ENCODE measurements at places on chromosomes 16 and 17. TPM values are rescaled to one million over a fixed set of nuclear protein-coding genes. Genes with fewer than 3 reads are reported as not detected.

GRCh38 chr16:51152691-51153576, 1.9 kb upstream of the SALL1 start:
- no peak for DNase-seq
- peaks cover 15% of the 10 kb centered on the region for H3K4me1 ChIP-seq
- H3K36me3 ChIP-seq = no peaks in the 10 kb centered on the region
- peaks cover 69% of the 10 kb centered on the region for H3K27me3 ChIP-seq
- H3K27ac ChIP-seq = no peak overlapping the region

DNA sequence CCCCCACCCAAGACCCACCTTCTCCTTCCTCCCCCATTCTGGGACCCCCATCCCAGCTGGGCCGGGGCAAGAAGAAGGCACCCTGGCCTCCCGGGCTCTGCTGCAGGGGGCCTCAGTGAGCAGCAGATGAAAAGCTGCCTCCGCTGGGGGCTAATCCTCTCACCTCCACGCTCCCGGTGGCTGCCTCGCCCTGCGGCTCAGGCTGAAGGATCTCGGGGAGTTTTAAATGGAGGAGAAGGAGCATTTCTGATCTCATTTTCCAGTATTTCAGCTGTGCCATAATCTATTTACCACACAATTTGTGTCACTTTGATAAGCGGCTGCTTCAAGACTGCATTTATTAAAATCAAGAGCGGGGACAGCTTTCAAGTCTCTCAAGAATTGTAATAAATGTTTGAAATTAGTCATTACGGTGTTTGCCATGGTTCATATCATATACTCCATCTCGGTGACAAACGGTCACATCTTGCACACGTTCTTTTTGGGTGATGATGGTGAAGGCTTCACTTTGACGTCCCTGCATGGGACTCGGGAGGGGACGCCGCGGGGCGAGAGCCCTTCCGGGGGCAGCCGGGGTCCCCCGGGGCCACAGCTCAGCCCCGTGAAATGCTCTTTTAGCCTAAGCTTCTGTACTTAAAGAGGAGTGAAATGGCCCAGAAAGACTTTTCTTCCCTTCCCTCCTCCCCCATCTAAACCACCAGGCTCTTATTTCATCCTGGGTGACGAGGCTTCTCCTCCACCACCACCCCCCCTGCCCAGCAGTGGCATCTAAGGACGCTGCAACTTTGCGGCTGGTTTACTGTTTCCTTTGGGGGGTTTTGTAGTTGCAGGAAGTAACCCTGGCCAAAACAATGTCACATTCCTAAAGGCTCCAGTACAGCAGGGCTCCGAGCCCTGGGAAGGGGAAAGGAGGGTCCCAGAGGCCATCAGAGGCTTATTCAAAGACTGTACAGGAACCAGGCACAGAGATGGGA, 313.1 kb upstream of the TNRC6C start:
- peak overlapping the region; percentile 53 for H3K4me3 ChIP-seq
- peak overlapping the region; percentile 85 for H3K27ac ChIP-seq
- H3K27me3 ChIP-seq = no peaks in the 10 kb centered on the region
- H3K36me3 ChIP-seq = no peaks in the 10 kb centered on the region
- peak; percentile 80 for DNase-seq

DNA sequence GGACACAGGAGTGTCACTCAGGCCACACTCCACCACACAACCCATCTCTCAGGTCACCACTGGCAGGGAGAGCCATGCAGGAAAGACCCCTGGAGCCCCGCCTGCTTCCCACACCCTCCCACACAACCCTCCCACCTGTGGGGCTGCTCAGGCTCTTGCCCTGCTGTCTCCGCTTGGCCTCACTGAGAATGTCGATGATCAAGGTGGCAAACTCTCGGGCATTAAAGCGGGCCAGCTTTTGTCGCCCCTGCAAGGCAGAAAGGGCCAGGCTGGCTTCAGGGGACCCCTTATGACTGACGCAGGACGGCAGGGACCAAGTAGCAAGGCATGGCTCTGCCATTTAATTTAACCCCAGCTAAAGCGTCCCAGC, 8.5 kb downstream of the TP53I13 start:
- DNase-seq = no peak
- H3K27me3 ChIP-seq = no peaks in the 10 kb centered on the region
- peaks cover 16% of the 10 kb centered on the region for H3K4me1 ChIP-seq
- peaks cover 25% of the 10 kb centered on the region for H3K36me3 ChIP-seq
- no peak overlapping the region for H3K4me3 ChIP-seq

GRCh38 chr16:68116256-68116867, 31.2 kb downstream of the NFATC3 start:
- H3K36me3 ChIP-seq = peaks cover 5% of the 10 kb centered on the region
- H3K27ac ChIP-seq = no peak overlapping the region
- no peak for DNase-seq
- no peak overlapping the region for H3K4me3 ChIP-seq
- H3K4me1 ChIP-seq = peaks cover 85% of the 10 kb centered on the region

Gene SARM1
- total RNA-seq = 11.7 TPM

GRCh38 chr17:68568581-68568980, 32.6 kb downstream of the FAM20A start:
- H3K4me3 ChIP-seq = no peak overlapping the region
- no peak overlapping the region for H3K27ac ChIP-seq
- no peaks in the 10 kb centered on the region for H3K4me1 ChIP-seq
- H3K27me3 ChIP-seq = no peaks in the 10 kb centered on the region

All from activated naive CD4-positive, alpha-beta T cell treated with anti-CD3 and anti-CD28 coated beads for 36 hours (primary cell).